Renal pelvis (tissue), 12 donors: ENCODE measurements at places on chromosomes 13 and 19. TPM values are rescaled to one million over a fixed set of nuclear protein-coding genes. Genes with fewer than 3 reads are reported as not detected.

DNA sequence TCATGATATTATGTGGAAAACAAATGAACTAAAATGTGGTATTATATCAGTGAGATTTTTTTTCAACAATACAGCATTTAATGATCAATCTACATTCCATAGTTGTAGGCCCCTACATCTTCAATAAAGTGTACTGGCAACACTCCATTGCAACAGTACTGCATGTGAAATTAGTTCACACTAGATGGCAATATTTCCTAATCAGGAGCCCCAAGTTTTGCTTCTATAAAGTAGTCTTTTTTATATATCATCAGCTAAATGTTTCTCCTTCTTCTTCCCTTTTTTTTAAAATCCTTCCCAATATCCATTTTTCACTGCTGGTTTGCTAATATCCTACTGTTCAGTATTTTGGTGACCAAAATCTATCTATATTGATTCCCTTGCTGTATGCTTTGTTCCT is 528.3 kb upstream of the ATXN8OS start:
- DNase-seq: no peak

DNA sequence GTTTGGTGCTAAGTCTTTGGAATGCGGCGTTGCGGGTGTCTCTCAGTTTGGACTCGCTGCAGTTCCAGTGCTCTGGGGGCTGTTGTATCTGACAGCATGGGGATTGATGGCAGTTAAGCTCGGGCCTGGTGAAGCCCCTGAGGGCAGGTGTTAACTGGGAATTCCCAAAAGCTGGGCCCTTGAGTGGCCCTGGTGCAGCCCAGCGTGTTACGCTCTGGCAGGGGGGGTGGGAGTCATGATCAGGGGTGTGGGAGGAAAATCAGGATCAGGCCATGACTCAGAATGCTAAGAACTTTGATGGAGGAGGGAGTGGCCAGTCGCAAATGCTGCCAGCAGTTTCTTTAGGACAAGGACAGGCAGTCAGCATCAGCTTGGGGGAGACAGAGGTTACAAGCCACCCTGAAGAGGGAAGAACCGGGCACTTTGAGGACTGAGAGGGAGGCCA is 19.6 kb downstream of the AP2A1 start:
- no peak for DNase-seq

The SGTA gene
- polyA plus RNA-seq: 72.9 TPM

The PRR19 gene
- polyA plus RNA-seq: 2.9 TPM

The PSG1 gene
- polyA plus RNA-seq: 0.07 TPM

DNA sequence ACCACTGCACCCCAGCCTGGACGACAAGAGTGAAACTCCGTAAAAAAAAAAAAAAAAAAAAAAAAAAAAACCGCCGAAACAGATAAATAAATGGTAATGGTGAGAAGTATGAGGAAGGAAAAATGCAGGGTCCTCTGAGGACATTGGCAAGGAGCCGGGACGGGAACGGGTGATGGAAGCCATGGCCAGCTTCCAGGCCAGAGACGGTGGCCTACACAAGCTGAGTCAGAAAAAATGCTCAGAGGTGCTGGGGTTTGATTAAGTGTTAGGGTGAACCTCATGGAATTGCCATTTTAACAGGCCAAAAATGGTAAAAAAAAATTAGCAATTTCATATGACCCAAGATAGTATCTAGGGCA is 866 bp upstream of the ZSWIM4 start:
- DNase-seq: peak; percentile 66

DNA sequence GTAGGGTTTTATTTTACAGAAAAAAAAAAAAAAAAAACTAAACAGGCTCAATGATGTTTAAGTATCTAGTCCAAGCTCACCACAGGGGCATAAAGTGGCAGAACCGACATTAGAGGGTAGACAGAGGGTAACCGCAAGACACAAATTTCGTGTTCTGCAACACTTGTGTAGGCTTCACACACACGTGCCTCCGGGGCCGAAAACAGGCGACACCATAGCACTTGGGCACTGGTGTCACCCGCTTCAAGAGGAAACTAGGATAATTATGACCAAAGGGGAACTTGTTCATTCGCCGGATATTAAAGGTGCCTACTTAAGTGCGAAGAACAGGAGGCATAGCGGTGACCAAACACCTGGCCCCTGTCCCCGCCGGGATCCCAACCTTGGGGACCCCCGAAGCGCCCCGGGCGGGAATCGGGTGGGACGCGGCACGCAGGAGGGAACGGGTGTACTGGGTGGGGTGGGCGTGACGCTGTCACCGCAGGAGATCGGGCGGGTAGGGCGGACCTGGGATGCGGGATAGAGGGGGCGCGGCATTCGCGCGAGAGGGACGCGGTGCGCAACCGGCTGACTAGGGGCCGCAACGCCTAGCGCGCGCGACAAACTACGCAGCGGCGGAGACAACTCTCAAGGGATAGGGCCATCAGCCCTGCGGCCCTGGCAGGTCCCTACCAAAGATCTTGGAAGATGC is 558 bp downstream of the MZT1 start:
- DNase-seq: peak; percentile 14

DNA sequence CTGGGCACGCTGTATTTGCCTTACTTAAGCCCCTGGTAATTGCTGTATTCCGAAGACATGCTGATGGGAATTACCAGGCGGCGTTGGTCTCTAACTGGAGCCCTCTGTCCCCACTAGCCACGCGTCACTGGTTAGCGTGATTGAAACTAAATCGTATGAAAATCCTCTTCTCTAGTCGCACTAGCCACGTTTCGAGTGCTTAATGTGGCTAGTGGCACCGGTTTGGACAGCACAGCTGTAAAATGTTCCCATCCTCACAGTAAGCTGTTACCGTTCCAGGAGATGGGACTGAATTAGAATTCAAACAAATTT is 676 bp downstream of the BRCA2 start:
- DNase-seq: no peak

DNA sequence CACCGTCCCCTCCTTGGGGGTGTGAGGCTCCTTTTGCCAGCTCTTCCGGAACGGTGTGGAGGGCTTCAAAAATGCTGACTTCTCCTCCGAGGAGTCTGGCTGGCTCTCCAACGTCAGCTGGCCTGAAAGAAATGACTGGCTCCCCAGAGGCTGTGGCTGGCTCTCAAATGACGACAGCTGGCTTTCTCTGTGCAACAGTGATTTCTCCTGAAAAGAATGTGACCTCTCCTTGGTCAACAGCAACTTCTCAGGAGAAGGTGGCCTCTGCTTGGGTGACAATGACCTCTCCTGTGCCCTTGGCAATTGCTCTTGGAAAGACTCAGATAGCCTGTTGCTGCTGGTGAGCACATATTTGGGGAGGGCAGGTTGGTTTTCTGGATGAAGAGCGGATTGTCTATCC is 29.2 kb downstream of the ONECUT3 start:
- DNase-seq: no peak

- no peak for DNase-seq
These were observed 22.3 kb upstream of the GPR183 start for GRCh38 chr13:99329477-99329876.

- peak; percentile 74 for DNase-seq
These were observed 175.3 kb downstream of the ZIC5 start for GRCh38 chr13:99796175-99796819.

- no peak for DNase-seq
These were observed 725.0 kb downstream of the UQCRFS1 start for GRCh38 chr19:28487999-28488398.

- DNase-seq: no peak
These were observed 11.1 kb downstream of the PLK5 start for GRCh38 chr19:1534972-1535371.

DNA sequence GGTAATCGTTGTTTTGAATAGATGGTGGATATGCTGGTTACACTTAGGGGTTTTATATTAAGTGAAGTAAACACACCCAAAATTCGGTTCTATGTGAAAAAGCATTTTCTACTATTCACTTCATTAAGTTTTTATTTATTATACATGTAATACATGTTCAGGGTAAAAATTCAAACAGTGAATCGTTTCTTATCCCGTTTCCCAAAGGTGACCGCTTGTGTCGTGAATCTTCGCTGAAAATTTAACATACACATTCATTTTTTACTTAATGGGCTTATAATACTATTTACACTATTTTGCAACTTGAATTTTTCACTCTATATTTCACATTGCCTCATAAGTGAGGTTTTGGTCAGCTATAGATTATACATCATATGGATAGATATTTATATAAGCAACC is 24.5 kb downstream of the IPO5 start:
- DNase-seq: no peak

- no peak for DNase-seq
These were observed 32.7 kb downstream of the SOX21 start for GRCh38 chr13:94679614-94680013.

GRCh38 chr19:15913384-15913783 is 15.5 kb upstream of the CYP4F2 start:
- DNase-seq: no peak

DNA sequence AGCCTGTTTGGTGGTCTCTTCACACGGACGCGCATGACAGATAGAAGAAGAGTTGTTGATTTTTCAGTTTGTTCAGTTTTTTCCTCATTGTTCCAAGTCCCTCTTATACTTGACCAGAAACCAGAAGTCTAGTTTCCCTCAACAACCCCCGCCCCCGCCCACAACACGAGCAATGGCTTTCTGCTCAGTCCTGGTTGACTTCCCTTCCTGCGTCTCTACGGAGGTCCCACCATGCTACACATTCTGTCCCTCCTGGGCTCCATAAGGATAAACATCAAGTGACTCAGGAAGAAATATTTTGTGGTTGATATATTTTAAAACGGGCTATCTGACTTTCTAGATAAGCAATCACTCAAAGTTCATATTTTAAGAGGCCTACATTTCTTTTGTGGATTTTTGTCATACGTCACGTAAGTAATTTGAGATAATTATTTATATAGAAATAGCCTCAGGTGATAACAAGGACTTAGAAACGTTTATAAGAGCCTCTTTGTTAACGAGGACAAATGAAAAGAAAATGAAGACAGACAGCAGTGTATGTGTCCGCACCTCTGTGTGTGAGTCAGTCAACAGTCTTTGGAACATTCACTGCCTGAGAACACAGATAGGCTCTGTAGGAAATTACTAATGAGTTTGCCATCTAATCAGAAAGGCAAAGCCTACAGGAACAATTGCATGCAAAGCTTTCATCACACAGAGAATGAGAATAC is 214.4 kb downstream of the RAP2A start:
- DNase-seq: no peak

The ZNF787 gene
- 22.7 TPM for polyA plus RNA-seq

- no peak for DNase-seq
These were observed 48.3 kb downstream of the SLC7A1 start for GRCh38 chr13:29547153-29547552.

GRCh38 chr13:32164622-32165268 is 133.2 kb downstream of the FRY start:
- peak; percentile 47 for DNase-seq

DNA sequence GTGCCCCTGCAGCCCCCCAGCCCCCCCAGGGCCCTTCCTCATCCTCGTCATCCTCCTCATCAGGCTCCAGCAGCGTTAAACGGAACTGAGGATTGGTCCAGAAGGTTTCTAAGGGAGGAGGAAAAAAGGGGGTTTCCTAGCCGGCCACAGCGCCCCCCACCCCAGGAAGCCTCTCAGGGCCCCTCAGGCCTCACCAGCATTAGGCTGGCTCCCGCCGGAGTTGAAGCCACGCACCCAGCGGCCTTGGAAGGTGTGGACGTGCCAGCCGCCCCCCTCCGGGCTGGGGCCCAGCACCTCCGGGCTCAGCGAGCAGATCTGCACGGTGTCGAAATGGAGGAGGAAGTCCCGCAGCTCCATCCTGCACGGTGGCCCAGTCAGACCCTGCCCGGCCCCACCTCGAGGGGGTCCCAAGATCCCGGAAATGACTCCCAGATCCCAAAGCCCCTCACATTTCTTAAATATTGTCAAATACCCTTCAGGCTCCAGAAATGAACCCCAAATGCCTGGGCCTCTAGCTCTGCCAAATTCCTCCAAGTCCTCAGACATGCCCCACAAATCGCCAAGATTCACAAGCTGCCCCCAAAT is 6.9 kb downstream of the CAPN12 start:
- DNase-seq: no peak

The ZNF274 gene
- polyA plus RNA-seq: 23.8 TPM

DNA sequence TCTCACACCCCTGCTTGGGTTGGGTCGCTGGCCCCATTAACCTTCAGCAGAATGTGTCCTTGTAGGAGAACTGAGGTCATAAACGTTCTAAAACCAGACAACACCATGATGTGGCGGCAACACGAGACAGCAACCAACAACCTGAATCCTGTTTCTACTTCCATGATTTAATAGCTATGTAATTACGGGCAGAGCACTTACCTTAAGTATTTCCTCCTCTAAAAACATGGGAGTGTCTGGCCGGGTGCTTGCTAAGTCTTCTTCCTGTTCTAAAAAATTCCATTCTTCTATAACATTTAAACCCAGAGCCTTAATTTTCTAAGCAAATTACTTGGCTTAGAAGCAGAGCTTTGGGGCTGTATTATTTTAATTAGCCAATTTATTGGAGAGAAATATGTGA is 33.5 kb upstream of the IRS2 start:
- DNase-seq: no peak

The BLOC1S3 gene
- polyA plus RNA-seq: 9.5 TPM

DNA sequence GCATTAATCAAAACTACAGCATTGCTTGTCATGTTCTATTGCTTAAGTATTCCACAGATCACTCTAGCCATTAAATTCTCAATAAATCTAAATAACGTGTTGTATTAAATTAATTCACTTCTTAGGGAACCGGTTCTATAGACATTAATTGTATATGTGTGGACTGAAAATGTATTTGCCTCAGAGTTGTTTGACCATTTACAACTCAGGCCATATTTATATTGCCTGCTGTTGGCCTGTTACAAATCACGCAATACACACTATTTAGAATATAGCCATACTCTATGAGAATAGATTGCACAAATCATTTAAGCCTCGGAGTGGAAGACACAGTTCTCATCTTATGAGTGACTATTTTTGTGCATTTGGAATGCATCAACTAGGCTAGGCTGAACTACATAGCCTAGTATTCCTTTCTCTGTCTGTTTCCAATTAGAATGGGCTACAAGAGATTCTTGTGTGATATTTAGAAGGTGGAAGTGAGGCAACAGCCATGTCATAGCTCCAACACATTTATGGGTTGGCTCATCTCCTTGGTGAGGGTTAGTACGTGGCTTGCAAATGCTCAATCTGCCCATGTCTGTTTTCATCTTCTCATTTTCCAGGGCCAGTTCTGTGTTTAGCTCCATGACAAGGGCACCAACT is 1116.1 kb downstream of the PCDH9 start:
- no peak for DNase-seq

GRCh38 chr13:80550971-80551441 is 210.1 kb upstream of the SPRY2 start:
- no peak for DNase-seq

DNA sequence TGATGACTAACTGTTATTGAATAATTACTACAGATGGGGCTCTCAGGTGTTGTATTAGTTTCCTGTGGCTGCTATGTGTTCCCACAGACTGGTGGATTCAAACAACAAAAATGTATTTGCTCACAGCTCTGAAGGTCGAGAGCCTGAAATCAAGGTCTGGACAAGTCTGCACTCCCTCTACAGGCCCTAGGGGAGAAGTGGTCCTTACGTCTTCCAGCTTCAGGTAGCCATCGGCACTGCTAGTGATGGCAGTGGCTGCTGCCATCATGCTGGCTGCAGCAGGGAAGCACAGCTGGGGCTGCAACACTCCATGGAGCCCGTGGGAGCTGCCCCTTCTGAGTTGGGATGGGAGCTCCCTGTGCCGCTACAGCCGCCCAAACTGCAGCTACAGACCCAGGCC is 1.9 kb downstream of the TEX26 start:
- no peak for DNase-seq
